ENCODE measurements at places on chromosomes 6 and 20.
A peak's percentile ranks its signal among the peaks of the same experiment; 100 is the strongest.

- DNase-seq, result peak; percentile 82
Measured at GRCh38 chr6:89828988-89829471, 650 bp upstream of the CASP8AP2 start.

DNA sequence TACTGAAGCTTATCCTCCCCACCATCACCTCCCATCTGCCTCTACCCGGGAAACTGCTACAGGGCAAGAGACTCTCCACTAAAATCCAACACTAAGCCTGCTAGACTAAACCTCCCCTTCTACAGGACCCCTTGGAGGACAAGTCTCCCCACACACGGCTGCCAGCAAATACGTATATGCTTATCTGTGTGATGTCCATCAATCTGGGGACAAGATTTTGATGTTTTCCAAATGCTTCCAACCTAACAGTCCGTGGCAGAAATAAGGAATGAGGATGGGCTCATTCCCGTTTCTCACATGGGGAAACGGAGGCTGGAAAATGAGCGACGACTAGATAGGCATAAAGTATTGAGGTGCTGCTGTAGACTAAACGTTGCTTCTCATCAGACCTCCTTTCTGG is 1.8 kb downstream of the KCNK5 start:
- DNase-seq, result no peak

DNA sequence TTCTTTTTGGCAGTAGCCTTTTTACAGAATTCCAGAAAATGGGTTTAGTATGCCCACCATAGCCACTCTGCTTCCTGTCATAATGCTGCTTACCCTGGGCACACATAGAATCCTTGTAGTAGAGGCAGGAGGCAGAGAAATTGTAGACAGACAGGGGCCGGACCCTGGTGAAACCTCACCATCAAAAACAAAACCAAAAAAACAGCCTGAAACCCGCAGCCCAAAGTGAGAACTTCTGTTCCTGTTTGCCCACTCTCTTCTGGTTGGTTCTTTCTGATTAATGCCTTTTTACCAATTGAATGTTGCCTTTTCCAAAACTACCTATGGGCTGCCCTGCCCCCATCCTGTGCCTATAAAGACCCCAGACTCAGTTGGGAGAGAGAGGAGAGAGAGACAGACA is 188.2 kb downstream of the CDKAL1 start:
- DNase-seq, result no peak

- peak; percentile 58 for DNase-seq
Measured at GRCh38 chr20:42949950-42950349, 239.8 kb downstream of the PTPRT start.

DNA sequence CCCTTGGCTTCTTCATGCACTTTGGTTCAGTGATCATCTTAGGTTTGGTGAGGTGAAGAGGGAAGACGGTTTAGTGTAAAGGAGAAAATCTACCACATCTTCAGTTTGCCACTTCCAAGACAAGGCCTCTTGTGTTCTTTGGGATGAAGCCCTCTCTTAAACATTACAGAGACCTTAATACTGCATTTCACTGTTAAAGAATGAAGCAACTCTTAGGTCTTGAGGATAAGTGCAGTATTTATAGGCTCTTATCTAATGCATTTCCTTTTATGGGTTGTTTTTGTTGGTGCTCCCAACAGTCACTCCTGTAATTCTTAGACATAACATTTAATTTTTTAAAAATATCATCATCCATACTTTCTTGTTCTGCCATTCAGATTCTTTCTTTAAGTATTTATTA is 139.9 kb upstream of the LAMP5 start:
- no peak for DNase-seq

DNA sequence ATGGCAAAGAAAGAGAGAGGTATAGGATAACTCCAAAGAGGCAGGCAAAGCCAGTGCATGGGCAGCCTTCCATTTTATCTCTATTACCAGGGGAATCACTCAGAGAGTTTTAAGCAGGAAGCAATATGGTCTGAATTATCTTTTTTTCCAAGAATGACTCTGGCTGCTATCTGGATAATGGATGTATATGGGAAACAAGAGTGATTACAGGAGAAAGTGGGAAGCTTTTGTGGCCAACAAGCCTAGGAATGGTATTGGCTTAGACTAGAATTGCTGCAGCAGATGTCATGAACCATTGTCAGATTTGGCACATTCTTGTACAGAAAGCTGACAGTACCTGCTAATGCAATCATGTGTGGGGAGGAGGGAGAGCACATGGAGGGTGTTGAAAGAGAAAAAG is 73.0 kb upstream of the BTBD3 start:
- DNase-seq, result no peak

- no peak for DNase-seq
Measured at GRCh38 chr20:23533161-23533560, 35.1 kb downstream of the CST9L start.

DNA sequence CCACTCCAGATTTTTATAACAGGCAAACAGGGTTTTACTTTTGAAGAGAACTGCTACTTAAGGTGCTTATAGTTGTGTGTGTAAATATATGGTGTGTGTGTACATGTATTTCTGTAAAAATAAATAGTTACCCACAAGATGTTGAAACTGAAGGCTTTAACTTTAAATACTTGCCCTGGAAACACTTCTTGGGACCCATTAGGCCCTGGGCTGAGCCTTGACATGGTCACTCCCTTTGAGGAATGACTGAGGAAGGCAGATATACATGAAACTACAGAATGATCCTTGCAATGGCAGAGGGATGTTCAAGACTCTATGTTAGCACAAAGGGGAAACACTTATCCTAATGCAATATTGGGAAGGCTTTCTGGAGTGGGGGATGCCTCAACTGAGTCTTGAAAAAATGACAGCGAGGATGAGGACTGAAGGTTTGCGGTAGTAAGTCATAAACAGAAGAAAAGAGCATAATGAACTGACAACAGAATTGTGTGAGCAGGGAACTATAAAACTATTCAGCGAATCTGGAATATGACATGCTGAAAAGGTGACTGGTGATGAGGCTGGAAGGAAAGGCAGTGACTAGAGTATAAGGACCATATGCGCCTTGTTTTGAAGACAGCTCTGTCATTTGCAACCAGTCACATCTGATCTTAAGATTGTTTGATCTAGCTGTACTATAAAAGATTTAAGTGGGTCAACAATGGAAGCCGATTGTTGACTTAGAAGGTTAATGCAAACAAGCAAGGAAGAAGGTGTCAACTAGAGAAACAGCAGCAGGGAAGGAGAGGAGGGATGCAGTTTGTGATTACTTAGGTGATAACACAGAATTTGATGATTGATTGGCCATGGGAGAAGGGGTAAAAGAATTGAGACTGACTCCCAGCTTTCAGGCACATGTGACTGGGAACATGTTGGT is 64.4 kb upstream of the COL21A1 start:
- DNase-seq, result no peak

GRCh38 chr6:82095091-82095490 is 152.5 kb downstream of the IBTK start:
- DNase-seq, result no peak

DNA sequence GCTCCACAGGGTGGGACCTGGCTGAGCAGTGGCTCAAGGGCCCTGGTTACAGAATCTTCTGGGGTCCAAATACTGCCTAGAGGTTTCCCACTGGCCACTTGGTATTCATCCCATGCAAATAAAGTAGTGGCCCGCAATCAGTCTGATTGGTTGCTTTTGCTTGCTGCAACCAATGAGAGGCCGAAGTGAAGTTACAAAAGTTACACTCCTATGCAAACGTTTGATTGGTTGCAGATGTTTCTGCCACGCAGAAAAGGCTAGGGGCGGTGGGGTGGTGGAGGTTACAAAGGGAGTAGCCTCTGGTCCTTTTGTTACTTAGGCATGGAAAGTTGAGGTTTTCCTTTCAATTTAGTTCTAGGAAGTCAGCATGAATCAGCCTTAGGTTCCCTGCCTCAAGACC is 3.6 kb upstream of the NHLRC1 start:
- no peak for DNase-seq

DNA sequence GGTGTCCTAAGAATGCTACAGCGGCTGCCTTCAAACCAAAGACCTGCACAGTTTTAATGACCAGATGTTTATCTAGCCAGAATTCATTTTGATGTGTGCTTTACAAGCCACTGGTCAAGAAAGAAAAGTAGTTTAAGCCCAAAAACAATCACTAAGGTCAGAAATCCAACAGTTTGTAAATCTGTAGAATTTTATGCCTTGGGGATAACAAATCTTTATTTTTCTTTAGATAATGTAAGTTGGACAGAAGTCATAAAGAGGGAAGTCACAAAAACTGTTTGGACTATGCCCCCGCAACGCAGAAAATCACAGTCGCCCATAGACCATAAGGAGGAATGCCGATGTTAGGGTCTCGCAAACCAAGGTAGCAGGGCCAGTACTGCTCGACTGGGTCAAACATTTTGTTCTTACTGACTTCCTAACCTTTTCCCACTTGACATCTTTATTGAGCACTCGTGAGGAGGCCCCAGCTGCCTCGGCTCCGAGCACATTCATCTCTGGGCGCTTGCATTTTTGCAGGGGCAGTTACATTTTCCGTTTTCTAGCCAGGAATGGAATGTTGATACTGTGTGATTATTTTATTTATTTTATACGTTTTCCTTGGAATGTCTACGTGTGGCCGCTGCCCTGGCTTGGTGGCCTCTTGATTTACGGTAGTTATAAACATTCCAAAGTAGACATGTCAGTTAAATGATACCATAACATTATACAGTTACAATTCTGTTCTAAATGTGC is 56.7 kb upstream of the APCDD1L start:
- DNase-seq, result no peak

DNA sequence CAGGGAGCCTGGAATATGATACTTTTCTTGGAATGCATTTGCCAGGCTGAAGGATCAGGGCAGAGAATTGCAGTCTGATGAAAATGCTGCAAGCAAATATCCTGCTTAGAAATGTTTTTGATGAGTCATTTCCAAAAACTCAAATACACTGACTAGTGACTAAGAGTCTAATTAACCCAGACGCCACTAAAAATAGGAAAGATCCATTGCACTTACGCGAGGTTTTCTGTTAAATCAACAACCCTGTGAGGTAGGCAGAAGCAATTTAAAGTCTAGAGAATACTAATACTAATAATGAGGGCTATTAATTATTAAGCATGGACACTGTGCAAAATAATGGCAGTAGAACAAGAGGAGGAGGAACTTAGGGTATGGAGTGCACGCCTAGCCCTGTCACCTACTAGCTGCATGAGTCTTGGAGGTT is 130.1 kb upstream of the DOK5 start:
- no peak for DNase-seq

- DNase-seq, result no peak
Measured at GRCh38 chr20:44326391-44327159, 10.3 kb upstream of the R3HDML start.

DNA sequence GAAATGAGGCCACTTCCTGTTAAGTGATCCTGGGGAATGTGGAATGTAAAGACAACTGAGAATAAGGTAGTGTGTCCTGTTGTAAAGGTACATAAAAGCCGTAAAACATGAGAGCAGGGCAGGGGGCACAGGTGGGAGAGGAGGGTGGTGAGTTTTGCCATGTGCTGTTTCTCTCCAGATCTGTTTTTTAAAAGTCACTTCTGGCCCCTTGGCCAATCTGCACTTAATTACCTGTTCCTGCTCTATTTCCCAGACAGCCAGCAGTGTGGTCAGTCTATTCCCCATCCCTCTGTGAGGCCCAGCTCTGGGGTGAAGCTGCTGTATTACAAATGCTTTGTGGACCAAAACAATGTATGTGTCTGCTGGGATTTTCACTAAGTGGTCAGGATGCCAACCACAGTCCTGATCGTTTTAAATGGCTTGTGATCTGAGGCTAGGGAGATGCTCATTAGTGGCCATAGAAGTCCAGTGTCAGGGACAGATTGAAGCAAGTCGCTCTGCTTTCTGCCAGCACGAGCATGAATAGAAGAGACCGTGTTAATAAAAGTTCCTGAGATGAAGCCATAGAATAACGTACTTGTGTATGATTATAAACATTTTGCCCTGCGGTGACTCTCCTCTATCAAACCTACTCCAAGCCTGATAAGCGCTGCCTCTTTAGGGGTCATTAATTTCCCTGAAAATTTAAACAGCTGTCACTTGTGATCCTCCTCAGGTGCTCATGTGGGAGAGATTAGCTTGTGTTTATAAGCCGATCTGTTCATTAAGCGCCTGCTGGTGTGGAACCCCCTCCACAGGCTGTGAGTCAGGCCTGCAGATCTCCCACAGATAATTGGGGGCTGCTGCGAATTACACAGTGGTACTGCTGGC is 111.8 kb upstream of the CENPW start:
- peak; percentile 23 for DNase-seq

- no peak for DNase-seq
Measured at GRCh38 chr6:143976806-143977349, 31.2 kb downstream of the PLAGL1 start.

DNA sequence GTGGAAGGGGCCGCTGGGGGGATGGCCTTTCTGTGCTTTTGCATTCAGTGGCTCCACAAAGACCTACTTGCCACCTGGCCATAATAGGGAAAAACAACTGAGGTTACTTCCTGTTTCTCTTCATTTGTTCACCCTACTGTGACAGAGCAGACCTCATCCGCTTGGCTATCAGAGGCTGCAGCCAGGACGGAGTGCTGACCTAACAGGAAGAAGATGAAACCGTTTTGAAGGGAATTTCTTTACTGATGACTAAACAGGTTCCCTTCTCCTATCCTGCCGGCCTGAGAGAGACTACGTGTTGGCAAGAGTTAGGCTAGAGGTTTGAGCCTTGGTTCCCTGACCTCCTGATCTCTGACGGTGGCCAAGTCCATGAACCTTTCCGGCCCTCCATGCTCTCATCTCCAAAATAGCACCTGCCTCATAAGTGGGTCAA is 21.3 kb downstream of the PRR18 start:
- DNase-seq, result no peak

Measured in NCI-H526 (cell line).